Cortex of kidney (tissue), 1 donor: ENCODE measurements at places on chromosomes 1 and 21.

GRCh38 chr1:202250982-202251381, 57.4 kb downstream of the LGR6 start:
- DNase-seq: no peak

DNA sequence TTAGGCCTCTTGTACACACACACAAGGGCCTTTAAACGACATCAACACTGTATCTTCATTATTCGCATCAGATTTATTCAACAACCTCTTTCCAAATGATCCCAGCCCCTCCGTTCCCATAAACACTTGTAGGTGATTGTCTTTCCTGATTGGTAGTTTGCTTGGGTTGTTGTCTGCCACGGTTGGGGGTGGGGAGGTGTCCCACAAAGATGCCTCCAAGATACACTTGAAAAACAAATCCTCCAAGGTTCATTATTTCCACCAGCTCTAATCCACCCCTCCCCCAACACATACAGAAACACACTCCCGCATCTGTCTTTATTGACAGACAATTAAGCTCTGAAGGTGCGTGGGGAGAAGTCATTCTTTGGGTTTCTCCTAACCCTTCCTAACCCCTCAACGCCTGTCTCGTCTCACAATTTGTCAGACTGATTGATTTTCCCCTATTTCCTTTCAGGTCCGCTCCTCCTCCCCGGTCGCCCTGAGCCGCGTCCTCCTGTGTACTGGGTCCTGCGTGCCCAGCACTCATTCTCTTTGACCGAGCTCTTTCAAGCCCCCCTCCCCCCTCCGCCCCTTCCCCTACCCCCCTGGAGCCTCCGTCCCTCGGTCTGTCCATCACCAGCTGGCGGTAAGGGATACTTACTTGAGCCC, 1.4 kb downstream of the WDR26 start:
- DNase-seq: no peak

DNA sequence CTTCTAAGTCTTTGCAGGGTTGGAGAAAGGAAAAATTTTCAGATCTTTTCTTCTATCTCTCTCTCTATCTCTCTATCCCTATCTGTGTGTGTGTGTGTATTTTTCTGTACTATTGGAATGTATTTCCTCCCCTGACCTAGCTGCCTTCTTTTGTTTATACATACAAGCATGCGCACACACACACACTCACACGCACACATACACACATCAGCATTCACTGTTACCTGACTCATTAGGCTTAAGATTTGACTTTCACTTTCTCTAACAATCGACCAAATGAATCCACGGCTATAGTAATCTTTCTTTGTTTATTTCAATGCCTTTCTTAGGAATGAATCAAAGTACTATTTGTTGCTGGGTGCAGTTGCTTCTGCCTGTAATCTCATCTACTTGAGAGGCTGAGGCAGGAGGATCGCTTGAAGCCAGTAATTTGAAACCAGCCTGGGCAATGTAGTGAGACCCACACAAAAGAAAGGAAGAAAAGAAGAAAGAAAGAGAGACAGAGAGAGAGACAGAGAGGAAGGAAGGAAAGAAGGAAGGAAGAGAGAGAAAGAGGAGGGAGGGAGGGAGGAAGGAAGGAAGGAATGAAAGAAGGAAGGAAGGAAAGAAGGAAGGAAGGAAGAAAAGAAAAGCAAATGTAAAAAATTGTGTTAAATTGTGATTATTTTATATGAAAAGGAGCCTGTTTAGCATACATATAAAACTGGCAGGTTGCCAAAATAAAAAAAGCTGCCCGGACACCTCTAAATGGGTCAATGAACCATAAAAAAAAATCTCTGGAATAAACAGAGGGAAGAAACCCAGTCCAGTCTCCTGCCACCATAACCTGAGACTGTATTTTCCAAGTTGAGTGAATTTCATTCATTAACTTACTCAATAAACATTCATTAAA, 206.8 kb downstream of the ZNF326 start:
- DNase-seq: no peak

- no peak for DNase-seq
Measured at GRCh38 chr1:54249819-54250435, 50.0 kb downstream of the MRPL37 start.

DNA sequence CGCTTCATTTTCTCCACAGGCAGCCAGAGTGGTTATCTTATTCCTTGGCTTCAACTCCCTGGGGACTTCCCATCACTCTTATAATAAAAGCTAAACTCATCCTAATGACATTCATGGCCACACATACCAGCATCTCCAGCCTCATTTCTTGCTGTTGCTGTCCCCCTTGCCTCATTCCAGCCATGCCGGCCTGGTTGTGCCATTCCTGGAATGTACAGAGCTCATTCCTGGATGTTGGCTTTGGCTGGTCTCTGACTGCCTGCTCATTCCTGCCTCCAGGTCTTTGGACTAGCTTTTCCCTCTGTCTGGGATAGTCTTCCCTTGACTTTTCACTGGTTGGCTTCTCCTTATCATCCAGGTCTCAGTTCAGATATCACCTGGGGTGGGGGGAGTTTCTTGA, 2.4 kb upstream of the PEF1 start:
- DNase-seq: no peak

DNA sequence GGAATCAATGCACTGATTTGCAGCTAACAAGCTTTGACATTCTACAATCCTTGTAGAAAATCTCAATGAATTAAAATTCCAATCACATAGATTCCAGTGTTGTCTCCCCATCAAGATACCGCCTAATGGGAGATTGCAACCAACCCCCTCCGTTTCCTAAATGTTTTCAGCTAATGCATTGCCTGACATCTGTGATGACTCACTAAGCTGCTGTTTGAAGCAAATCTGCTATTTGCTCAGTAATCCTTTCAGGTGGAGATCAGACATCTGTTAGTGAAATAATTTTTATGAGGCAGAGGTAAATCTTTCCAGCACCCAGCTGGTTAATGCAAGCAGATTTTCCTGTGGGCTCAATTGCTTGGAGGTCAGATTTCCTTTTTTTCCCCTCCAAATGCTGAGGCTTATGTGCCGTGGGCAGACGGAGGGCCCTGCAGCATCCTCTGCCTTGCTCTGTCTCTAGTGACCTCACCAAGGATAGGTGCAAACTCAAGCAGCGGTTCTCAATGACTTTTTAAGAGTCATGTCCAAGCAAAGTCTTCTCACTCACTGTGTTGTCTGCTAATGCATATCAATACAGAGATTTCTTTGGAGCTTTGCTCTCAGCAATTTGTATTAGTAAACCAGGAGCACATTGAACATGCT, 91.1 kb upstream of the RAB3GAP2 start:
- no peak for DNase-seq

DNA sequence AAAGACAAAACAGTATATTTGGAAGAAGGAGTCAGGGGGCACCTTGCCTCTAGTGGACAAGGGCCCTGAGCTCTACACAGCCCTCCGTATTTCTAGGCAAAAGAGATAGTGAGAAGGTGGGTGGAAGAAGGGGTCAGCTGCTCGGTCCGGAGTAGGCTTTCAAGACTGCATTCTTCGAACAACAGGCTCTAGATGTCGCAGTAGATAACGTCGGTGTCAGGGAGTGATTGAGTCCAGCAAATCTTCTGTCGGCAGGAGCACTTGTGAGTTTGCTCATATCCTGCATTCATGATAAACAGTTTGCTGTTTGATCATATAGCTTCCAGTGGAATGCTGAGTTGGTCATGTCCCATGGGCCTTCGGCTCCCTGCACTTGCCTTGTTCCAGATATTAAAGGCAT, 36.8 kb downstream of the DIPK1A start:
- DNase-seq: no peak

DNA sequence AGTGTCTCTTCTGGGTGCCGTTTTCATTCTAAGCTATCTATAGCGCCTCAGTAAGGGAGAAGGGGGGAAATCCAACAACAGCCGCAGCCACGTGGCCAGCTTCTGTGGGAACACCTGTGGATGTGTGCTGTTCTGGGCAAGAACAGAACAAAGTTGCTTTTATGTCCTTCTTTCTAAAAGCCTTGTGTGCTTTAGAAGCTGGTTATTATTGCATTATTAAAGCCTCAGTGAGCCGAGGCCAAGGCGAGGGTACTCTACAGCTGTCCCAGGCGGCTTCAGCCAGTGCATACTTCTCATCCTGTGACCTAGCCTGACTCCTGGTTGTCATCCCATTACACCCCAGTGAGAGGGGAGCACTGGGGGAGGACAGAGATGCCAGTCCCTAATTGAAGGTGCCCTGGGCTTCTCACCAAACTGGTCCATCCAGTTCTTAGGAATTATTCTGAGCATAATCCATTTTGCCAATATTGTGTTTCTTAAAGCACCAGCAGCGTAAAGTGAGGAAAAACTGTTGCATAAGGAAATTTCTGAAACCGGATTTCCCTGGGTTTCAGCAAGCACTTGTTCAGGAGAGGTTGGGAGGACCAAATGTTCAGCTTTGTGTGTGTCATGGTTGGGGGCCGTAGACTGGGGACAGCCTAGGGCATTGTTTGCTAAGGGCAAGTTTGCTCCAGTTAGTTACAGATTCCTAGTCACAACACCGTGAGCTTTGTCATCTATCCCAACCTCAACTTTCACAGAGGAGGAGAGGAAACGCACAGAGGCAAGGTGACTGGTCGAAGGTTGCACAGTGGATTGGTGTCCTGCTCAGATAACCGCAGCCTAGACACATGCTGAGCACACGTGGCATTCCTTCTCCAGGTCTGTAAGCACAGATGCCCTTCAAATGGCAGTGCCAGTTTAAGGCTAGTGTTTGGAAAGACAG, 61.0 kb upstream of the ATP1A1 start:
- no peak for DNase-seq

GRCh38 chr1:229928767-229929166, 138.3 kb upstream of the GALNT2 start:
- DNase-seq: no peak

GRCh38 chr1:242811092-242811840, 286.8 kb upstream of the PLD5 start:
- DNase-seq: no peak

- no peak for DNase-seq
Measured at GRCh38 chr1:210244746-210245367, 12.3 kb downstream of the SERTAD4 start.

DNA sequence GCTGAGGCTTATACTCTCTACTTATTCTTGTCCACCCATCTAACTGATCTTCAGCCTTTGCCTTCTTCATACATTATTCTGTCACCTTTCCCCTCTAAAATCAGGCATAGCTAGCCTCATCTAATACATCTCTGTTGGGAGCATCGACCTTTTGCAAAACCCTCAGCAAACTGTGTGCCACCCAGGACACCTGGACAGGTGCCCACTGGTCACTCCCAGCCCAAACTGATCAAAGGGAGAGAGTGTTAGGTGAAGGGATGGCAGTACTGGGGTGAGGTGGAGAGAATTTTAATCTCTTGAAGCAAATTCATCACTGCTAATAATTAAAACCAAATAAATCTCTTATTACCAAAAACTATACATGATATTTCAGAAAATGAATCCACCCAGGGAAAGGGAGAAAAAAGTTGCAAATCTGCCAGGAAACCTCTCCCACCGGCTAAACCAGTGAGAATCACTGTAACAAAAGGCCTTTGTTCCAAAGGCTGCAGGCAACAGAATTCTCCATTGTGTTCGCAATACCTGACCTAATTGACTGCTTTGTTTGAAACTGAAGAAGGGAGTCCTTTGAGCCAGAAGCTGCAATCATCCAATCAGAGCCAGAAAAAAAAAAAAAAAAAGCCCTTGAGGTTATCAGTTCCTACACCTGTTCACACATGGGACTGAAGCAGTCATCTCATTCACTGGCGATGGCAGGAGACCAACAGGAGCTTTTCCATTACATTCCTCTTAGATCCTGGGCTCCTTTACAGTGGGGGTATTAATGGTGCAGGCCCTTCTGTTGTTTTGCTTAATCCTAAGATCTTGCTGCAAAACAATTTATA, 172.6 kb downstream of the APP start:
- no peak for DNase-seq
